Fibroblast of upper back skin (primary cell): ENCODE measurements at places on chromosomes 1 and 21.

DNA sequence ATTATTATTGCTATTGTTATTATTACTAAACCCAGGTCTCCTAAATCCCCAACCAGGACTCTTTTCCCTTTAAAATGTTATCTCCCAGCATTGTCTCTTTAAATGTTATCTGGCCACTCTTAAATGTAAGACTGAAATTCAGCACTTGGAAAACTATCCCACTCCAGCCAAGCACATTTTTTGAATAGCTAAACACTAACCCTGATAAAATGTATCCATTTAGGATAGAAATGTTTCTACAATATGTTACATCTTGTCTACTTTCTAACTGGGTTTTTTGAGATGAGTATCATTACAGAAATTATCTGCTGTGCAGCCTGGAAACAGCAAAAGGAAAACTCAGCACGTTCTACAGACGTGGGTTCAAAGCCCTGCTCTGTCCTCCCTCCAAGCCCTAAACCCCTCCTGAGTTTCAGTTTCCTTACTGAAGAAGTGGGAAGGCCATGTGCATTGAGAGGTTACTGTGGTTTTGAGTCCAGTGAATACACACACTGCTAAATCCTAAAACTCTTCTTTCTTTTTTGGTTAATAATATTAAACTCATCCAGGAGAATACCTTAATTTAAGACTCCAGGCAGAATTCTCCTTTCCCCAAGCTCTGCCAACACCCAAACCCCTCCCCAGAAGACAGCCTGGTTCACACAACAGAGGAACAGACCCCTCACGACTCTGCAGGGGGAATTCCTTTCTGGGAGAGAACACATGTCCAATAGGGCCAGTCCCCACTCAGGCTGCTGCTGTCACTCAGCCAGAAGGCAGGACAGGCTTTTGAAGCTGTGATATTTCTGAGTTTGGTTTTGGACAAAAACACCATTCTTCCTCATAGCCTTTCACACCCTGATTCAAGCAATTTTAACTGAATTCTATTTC lies 41.9 kb downstream of the HIVEP3 start:
- DNase-seq, result peak; percentile 64

- DNase-seq, result peak; percentile 86
These were observed 1.6 kb upstream of the STK40 start for GRCh38 chr1:36387141-36387949.

- no peak for DNase-seq
These were observed 6.2 kb downstream of the ITPKB start for GRCh38 chr1:226732856-226733291.

- DNase-seq, result no peak
These were observed 40.9 kb downstream of the LAMC2 start for GRCh38 chr1:183226963-183227362.

- DNase-seq, result peak; percentile 44
These were observed 257.1 kb downstream of the KCTD3 start for GRCh38 chr1:215824245-215824644.

- no peak for DNase-seq
These were observed 10.1 kb upstream of the PLA2G5 start for GRCh38 chr1:20059847-20060246.

- peak; percentile 84 for DNase-seq
These were observed 1.4 kb upstream of the PODN start for GRCh38 chr1:53060579-53060978.

- peak; percentile 46 for DNase-seq
These were observed 116.1 kb upstream of the GORAB start for GRCh38 chr1:170415710-170416372.

DNA sequence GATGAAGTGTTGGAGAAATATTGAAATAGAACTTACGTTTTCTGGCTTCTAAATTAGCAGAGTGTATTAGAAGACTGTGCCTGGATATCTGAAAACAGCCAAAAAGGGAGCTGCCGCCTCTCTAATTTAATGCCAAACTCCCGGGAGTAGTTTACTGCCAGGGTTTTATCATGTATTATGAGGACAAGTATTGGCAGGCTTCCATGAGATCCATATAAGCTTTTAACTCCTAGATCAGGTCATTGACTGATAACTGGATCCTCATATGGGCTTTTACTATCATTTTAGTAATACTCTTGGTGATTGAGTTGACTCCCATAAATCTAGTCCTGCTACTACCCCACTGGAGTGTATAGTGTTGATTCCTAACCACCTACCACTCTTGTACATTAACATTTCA lies 178.4 kb upstream of the CXADR start:
- no peak for DNase-seq

DNA sequence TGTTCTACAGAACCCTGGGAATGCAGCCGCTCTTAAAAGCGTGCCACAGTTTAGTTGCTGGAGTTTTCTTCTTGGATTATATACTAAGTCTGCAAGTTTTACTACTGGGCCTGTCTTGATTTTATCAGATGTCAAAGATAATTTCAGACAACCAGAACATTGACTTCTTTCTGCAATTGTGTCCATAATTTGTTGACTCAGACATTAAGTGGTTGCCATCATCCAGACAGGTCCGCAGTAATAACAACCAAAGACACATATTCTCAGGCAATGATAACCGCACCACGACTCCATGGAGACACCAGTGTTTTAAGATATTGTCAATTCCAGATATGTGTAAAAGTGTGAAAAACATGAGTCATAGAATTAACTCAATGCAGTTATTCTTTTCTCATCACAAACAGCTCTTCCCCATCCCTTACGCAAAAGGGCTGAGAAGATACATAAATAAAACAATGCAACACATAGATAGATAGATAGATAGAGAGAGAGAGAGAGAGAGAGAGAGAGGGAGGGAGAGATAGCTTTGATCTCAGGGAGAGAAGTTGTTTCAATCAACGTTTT lies 90.4 kb upstream of the FMN2 start:
- no peak for DNase-seq

- no peak for DNase-seq
These were observed 5.5 kb downstream of the KLHL21 start for GRCh38 chr1:6596886-6597776.

GRCh38 chr1:198116469-198116868 lies 40.3 kb upstream of the NEK7 start:
- DNase-seq, result no peak

GRCh38 chr1:94621395-94621794 lies 79.8 kb upstream of the F3 start:
- DNase-seq, result peak; percentile 62

GRCh38 chr21:35849144-35849543 lies 211.2 kb downstream of the SETD4 start:
- DNase-seq, result peak; percentile 42

- DNase-seq, result no peak
These were observed 131.4 kb downstream of the IER5 start for GRCh38 chr1:181219938-181220337.

GRCh38 chr1:162172311-162173102 lies 103.0 kb downstream of the NOS1AP start:
- DNase-seq, result no peak

GRCh38 chr1:67599085-67599484 lies 85.9 kb upstream of the GADD45A start:
- DNase-seq, result no peak

DNA sequence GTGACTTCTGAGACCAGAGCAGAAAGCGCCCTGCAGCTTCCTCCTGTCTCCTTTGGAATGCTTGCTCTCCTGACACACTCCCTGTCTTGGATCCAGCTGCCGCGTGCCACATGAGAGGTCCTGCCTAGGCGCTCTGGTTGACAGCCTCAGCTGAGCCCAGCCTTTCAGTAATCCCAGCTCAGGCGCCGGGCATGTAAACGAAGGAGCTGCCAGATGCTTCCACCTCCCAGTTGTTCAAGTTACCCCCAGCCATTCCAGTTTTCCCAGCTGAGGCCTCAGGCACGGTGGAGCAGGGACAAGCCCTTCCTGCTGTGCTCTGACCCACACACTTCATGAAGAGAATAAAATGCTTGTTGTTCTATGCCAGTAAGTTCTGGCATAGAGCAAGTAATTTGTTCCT lies 14.3 kb upstream of the CD34 start:
- DNase-seq, result no peak
